NCI-H1436 (cell line): ENCODE measurements at places on chromosomes 7 and 10.

DNA sequence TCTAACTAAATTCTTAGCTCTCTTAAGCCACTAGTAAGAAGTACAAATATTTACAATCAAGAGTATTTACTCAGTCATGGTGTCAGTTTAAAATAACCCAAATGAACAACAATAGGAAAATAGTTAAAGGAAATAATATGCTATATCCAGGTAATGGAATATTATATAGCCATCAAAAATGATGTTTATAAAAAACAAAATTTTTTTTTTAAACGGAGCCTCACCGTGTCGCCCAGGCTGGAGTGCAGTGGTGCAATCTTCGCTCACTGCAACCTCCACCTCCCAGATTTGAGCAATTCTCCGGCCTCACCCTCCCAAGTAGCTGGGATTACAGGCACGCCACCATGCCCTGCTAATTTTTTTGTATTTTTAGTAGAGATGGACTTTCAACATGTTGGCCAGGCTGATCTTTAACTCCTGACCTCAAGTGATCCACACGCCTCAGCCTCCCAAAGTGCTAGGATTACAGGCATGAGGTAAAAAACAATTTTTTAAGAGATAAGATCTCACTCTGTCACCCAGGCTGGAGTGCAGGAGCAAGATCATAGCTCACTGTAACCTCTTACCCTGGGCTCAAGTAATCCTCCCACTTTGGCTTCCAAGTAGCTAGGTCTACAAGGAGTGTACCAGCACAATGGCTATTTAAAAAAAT lies 132.5 kb downstream of the NOC3L start:
- DNase-seq, result no peak

DNA sequence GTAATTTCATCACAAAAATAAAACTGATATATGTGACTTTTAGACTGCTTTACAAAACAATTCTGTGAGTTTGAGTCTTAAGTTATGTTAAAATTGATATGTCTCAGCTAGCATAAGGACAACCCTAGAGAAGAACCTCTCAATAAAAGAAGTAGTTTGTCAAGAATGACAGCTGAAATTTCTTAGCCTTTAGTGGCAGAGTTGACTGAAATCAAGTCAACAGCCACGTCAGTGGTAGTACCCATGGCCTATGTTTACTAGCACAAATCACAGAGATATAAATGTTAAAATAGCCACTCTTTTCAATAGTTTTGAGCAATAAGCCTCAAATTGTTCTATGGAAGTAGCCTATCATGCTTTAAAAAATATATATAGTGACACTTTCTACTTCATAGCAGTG lies 138.9 kb upstream of the FERD3L start:
- DNase-seq, result no peak

DNA sequence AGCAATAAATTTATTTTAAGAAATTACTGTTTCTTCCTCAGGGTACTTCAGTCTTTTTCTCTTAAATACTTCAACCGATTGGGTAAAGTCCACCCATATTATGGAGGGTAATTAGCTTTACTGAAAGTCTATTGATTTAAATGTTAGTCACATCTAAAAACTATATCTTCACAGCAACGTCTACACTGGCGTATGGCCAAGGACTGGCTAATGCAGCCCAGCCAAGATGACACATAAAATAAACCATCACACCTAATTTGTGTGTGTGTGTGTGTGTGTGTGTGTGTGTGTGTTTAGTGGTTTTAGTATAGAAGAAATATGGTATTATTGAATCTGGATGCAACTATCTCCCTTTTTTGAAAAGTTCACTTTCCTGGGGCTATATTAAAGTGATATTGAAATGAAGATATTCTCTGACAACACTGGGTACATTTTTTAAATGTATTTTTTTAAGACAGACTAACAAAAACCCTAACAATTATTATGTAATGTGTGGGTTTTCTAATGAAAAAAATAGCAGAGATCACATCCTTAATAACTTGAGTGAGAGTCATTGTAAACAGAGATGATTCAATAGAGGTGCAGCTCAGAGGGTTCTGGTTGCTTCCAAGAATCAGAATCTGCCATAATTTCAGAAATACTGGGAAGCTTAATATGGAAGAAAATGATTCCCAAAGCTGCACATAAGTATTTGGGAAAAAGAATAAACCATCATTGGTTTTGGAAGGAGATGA lies 584.2 kb upstream of the MBL2 start:
- DNase-seq, result no peak

DNA sequence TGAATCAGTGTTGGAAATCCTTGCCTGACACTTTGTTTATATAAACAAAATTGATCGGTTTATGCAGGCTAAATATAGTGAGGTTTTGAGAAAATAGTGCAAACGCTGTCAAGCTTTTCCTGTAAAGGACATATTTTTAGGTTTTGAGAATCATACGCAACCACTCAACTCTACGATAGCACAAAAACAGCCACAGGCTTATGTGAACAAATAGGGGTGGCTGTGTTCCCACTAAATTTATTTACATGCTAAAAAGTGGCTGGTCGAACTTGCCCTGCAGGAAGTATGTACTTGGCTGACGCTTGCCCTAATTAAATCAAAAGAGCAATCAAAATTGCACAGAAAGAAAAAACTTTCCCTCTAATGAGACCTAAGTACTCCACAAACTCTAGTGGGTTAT lies 234.7 kb upstream of the CACNA2D1 start:
- no peak for DNase-seq
